NCI-H460 (cell line): ENCODE measurements at places on chromosomes 6 and 20. TPM values are rescaled to one million over a fixed set of nuclear protein-coding genes. Genes with fewer than 3 reads are reported as not detected.

DNA sequence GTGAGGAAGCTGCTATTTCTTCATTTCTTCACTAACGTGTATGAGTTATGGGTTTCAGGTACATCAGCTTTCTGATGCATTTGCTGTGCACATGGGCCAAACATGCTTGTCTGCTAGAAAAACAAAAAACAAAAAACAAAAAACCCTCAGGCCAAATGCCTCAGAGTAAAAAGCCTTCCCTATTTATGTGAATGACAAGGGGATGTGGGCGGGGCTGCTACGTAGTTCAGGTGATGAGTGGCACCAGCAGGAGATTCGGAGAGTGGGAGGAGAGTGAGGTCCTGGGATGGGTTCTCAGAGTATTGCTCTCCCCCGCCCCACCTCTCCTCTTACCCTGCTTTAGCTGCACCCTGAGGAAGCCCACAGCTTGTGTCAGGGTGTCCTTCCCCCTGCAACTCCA, 596.8 kb upstream of the JAG1 start:
- DNase-seq: no peak

DNA sequence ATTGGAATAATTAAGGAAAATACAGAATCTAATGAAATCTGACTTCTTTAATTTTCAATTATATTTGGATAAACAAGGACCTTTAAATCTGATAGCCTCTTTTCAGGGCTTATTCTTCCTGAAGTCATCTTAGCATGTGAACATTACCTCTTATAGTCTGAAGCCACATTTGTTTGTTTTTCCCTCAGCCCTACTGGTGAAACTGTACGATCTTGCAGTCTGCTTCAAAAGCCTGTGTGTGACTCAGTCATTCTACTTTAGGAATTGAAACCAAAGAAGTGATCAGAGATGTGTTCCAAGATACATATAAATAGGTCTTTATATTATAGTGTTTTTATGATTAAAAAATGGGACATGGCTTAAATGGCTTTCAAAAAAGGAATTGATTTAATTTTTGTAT, 67.5 kb downstream of the MACROD2 start:
- no peak for DNase-seq

Gene ADIG
- not detected in 2 replicates for total RNA-seq

DNA sequence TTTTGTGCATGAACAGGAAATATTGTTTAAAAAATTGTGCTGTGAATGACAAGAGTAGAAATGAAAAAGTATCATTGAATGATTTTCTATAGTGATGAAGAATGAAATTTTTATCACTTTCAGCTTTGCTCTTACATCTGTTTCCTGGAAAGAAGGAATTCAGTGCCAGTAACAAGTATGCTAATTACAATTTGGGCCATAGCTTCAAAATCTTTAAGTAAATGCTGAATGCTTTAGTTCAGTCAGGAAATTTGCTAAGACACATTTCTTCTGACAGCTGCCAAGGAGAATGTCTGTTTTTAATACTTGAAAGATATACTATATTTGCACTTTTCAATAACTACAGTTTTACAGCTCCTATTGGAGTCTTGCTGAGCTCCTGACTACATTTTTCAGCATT, 203.7 kb upstream of the RSPO3 start:
- DNase-seq: no peak

Gene ZNF831
- 0.37 and 0.40 TPM in 2 replicates for total RNA-seq

DNA sequence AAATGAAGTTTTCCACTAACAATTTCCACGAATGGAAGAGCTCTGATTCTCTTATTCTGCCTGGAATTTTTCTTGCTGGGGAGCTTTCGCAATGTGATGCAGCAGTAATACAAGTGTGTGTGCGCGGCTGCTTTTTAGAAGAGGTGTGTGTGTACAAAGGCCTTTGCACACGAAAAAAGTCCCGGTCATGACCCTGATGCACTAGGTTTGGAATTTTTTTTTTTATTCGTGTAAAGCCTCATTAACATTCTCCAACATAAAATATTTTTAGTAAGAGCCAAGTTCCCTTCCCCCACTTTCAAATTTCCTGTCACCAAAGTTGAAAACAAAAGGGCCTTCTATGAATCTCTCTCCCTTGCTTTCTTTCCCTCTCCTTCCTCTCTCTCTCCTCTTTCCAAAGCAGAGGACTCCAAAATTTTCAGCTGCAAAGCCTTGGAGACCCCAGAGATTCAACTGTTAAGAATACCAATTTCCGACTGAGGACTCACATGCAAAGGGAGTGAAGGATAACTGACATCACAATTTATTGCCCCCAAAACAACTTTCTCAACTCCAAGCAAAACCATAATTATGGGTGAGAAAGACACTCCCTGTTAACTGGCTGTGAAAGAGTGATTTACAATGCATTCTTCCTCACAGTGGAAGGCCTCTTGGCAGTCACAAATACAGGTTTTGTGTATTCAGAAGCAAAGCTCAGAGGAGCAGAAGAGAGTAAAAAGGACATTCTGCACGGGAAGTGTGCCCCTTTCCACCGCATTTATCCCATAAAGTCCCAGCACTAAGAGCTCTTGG, 421.2 kb upstream of the JARID2 start:
- no peak for DNase-seq

- DNase-seq: no peak
Observed at GRCh38 chr6:113385020-113385431, 472.1 kb upstream of the MARCKS start.
